ENCODE measurements at places on chromosomes 7 and 10. TPM values are rescaled to one million over a fixed set of nuclear protein-coding genes. Genes with fewer than 3 reads are reported as not detected.

Gene HTRA1
- total RNA-seq = 78.0 TPM

Gene MKX
- 0.05 TPM for total RNA-seq

Gene PSAP
- total RNA-seq = 505 TPM

Gene PNLIPRP2
- not detected for total RNA-seq

Gene SPOCK2
- not detected for total RNA-seq

Gene OR6V1
- not detected for total RNA-seq

Gene RNF32
- total RNA-seq = 2.3 TPM

Gene SPDYE9
- not detected for total RNA-seq

Gene BBIP1
- 12.7 TPM for total RNA-seq

Gene OR2A1
- total RNA-seq = not detected

Gene BAIAP2L1
- total RNA-seq = 29.0 TPM
